ENCODE measurements at places on chromosomes 1 and 21.
A peak's percentile ranks its signal among the peaks of the same experiment; 100 is the strongest.

DNA sequence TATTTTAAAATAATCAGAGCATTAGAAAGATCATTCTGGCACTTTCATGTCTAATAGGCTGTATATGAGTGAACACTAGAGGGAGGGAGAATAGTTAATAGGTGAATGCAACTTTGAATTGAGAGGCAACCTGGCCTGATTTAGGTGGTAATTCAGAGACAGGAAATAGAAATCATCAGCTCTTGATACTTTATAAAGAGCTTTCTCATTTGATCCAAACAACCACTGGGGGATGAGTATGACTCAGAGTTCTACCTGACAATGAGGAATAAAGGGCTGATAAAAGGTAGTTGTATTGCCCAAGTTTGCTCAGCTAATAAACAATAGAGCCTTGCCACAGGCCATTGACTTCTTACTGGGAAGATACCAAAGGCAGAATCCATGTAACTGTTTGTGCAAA lies 5.2 kb upstream of the FAM89A start:
- no peak for DNase-seq

- DNase-seq = no peak
These were observed 791 bp upstream of the STX6 start for GRCh38 chr1:181023265-181024057.

GRCh38 chr21:46145159-46145839 lies 10.1 kb downstream of the FTCD start:
- no peak for DNase-seq

DNA sequence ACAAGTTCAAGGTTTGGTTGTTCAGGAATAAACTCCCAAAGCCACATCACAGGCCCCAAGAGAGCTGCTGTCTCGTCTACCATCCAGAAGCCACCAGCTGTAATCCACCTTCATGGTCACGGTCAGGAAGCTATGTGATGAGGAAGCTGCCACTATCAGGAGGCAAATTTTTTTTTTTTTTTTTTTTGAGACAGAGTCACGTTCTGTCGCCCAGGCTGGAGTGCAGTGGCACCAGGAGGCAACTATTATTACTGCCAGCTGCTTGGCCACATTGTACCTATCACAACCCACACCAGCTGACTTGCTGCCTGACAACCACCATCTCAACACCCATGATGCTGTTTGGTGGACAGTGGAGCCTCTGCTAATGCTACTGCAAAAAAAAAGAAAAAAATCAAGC lies 124.1 kb downstream of the OMA1 start:
- DNase-seq = no peak

DNA sequence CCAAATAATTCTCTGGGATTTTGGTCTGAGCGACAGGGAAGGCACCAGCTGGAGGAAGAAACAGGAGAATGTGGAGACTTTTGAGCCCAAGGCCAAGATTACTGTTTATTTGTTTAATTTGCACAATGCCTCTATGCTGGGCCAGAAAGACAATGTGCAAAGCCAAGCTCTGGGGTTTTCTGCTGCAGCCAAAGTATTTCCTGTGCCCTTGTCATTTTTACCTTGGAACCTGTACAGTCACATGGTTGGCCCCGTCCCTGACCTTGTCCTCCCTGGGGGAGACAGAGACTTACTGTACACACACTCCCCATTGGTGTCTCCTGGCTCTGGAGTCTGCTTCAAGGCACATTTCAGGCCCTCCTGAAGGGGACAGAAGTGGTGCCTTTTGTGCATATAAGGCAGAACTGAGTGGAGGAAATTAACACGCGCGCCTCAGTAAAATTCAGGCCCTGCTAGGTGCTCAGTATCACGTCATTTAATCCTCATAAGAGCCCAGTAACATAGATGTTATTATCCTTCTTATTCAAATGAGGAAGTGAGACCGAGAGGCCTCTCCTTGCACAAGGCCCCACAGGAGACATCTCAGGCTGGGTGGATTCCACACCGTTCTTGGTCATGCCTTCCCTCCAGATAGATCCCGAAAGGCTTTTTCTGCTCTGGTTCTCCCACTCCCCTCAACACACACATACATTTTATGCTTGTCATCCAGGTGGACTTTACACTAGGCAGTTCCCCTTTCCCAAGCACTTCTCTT lies 21.1 kb downstream of the C1orf115 start:
- no peak for DNase-seq

DNA sequence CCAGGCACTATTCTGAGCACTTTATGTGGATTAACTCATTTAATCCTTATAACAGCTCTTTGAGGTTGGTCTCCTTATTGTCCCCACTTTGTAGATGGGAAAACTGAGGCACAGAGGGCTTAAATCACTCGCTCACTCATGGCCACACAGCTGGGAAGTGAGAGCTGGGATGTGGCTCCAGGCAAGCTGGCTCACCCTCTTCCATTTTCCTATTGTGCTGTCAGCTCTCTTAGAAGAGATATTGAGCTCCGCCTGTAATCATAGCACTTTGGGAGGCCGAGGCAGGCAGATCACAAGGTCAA lies 3.8 kb upstream of the COL8A2 start:
- no peak for DNase-seq

- no peak for DNase-seq
These were observed 39.8 kb upstream of the SYNC start for GRCh38 chr1:32742199-32742947.

DNA sequence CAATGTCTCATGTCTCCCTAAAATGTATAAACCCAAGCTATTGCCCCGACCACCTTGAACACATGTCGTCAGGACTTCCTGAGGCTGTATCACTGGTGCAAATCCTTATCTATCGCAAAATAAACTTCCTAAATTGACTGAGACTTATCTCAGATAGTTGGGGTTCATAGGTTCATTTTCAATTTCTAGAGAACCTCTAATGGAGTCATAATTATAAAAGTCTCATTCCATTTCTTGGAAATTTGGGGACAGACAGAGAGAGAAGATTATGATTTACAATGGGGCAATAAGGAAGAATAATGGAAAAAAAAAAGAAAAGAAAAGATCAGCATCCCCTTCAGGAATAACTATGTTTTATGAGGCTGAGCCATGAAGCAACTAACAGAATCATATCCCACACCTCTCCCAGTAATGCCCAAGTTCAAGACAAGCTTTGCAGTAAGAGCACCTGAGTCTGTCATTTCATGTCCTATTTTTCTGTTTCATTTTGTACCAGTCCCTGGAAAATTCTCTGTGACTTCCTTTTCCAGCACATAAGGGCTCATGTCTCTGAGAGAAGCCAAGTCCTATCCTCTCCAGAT lies 70.0 kb upstream of the ETS2 start:
- no peak for DNase-seq

GRCh38 chr1:101122452-101123166 lies 97.0 kb upstream of the DPH5 start:
- peak; percentile 55 for DNase-seq

GRCh38 chr1:83818916-83819315 lies 180.0 kb downstream of the TTLL7 start:
- DNase-seq = no peak

GRCh38 chr1:153049211-153049610 lies 8.1 kb downstream of the SPRR2A start:
- no peak for DNase-seq

- no peak for DNase-seq
These were observed 51.5 kb upstream of the PTCH2 start for GRCh38 chr1:44894591-44894990.

DNA sequence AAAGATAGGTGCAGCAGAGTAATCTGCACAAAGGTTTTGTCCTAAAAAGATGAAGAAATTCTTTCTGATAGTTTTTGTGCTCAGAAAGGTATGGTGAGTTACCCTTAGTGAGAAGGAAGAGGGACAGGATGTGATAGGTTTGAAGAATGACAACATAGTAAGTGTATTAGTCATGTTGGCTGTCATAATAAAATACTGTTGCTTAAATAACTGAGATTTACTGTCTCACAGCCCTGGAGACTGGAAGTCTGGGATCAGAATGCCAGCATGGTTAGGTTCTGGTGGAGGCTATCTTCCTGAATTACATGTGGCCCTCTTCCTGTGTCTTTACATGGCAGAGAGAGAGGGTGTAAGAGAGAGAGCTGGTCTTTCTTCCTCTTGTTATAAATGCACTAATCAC lies 965.2 kb downstream of the TTLL7 start:
- no peak for DNase-seq

DNA sequence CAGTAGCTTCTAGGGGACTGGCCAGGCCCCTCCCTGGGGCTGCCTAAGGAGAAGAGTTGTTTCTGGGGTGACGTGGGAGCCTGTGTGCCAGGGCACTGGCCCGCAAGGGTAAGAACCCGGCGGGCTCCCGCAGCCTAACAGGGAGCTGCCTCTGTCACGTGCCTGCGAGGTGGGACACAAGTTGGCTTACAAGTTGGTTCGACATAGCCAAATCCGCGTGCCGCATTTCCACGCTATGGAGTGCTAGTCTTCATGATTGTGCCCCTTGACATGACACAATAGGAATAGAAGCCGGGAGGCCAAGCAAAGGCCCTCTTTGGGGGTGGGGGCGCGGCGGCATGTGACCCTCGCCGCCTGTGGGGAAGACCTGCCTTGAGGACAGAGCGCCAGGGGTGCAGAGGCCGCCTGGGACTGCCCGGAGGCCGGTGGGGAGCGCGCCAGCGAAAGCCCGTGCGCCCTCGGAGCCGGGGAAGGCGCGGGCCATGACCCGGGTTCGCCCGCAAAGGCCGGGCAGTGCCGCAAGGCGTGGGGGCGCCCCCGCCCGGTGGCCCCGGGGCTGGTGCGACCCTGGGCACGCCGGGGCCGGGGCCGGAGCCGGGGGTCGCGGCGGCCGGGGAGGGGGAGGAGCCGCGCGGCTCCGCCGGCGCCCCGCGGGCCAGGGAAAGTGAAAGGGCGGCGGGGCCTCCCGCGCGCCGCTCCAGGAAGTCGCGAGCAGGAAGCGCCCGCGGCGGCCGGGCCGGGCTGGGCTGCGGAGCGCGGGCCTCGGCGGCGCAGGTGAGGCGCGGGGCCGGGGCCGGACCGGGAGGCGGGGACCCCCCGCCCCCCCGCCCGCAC lies at the start of gene SLC37A1:
TSS of gene SLC37A1 (plus strand) at position 702 of the 834 bp plus-strand sequence. CDS start 4,603 bp downstream, outside the sequence.
- peak; percentile 38 for DNase-seq

DNA sequence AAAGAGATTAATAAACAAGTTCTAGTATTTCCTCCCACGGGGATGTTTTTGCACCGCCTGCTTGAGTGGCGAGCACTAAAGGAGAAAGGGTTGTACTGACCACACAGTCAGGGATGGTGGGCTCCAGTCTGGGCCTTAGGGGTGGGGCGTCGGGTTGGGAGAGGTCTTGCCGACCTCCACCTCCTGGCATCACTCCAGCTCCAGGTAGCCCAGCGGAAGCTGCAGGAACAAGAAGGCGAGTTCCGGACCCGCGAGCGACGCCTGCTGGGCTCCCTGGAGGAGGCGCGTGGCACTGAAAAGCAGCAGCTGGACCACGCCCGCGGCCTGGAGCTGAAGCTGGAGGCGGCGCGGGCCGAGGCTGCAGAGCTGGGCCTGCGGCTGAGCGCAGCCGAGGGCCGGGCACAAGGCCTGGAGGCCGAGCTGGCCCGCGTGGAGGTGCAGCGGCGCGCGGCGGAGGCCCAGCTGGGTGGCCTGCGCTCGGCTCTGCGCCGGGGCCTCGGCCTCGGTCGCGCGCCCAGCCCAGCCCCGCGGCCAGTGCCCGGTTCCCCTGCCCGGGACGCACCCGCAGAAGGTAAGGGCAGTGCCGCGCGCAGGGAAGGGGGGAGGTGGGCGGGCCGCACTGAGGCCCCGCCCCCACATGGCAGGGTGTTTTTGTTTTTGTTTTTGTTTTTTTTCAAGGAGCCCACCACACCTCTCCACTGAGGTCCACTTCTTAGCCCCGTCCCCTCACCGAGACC lies 19.7 kb downstream of the MFAP2 start:
- DNase-seq = peak; percentile 89

GRCh38 chr1:37476460-37477197 lies 2.2 kb downstream of the ZC3H12A start:
- DNase-seq = no peak

DNA sequence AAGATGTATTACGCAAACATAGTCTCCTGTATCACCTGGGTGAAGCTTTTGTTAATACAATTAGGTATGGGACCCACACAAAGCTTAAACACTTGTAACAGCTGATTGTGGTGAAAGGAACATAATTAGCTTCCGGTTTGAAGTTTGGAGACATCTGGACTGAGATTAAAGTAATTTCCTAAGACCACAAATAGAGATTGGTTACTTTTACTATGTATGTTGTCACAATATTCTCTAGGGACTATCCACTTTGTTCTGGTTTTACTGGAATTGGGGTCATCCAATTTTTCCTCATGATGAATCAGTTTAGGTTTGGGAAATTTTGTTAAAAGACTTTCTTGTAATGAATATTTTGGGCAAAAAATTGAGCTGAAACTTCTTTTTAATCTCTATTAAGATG lies 71.8 kb upstream of the SAMSN1 start:
- no peak for DNase-seq

DNA sequence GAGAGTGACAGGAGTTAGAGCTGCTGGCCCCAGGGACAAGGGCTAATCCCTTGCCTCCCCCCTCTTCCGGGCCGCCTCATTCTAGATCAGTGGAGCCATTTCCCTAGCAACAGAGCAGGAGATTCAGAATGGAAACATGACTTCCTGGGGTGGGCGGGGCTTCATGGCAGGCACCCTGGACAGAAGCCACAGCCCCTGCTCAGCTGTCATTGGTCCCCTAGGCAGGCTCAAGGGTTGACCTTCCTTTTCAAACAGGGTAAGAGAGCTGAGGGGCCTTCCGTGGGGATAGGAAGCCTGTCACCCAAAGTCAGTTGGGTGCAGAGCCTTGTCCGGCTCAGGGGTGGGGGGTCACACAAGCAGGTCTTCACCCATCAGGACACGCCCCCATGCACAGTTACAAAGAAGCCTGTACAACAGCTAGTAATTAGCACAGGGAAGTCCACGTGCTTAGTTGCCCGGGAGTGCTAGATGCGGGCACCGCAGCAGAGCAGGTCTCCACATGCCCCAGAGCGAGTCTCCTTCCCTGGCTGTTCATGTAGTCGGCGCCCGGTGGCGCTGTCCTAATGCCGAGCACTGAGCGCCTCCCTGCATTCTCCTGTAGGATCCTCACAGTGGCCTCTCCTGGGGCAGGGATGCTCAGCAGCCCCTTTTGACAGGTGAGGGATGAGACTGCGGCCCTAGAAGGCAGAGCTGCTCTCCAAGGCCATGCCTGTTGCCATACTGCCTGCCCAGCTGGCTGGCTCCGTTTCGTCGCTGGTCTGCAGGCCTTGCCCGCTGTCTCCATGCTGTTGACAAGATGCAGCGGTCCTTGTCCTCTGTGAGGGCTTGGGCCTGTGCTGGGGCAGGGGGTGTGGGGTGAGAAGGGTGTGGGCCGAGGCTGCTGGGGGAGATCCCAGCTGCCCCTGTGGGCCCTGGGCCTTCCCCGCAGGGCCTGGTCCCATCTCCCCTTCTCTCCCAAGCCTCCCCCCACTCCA lies 5.1 kb downstream of the TMEM201 start:
- DNase-seq = peak; percentile 67

DNA sequence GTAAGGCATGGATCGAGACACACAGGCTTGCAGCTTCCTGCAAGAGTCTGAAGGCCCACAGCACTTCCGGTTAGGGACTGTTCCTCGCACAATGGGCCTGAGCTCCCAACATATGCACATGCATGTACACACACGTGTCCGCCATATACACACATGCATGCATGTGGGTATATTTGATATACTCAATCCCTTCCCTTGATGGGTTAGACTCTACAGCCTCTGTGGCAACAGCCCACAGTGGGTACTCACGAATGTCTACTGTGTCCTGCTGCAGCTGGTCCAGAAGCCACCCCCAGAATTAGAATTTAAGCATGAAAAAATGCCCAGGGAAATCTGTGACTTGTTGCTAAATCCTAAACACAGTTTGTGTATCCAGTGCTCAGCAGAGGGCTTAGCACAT lies 9.9 kb downstream of the F3 start:
- DNase-seq = no peak
